ENCODE measurements at places on chromosomes 3 and 15.

DNA sequence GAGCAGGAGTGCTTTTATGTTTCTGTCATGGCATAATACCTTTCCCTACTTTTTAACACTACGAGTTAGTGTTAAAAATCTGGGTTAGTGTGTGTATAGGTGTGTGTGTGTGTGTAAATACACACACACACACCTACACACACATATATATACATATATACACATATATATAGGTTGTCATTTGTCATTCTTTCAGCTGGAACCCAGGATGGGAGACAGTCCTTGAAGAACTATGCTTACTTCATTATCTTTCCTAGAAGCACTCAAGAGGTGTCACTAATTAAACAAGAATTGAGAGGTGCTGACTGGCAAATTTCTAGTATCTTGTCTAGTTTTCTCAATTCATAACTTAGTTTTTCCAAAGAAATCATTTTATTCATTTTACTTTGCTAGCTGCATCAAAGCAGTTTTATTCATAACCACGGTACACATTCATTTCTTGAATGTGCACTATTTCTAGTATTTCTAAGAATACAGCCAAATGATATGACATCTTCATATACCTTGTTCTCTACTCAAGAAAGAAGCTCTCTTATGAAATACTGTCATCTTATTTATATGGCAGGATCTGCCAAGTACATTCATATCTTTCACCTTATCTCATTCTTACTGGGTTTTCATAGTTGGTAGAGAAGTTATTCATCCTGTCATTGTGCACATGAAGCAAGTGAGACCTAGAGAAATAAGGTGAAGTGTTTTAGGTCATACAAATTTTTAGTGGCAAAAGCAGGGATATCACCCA, 46.6 kb downstream of the ISL2 start:
- DNase-seq, result no peak

GRCh38 chr3:111787556-111788463, 71.3 kb upstream of the PHLDB2 start:
- no peak for DNase-seq

- DNase-seq, result no peak
Measured at GRCh38 chr15:89794627-89795241, 18.6 kb downstream of the MESP2 start.

DNA sequence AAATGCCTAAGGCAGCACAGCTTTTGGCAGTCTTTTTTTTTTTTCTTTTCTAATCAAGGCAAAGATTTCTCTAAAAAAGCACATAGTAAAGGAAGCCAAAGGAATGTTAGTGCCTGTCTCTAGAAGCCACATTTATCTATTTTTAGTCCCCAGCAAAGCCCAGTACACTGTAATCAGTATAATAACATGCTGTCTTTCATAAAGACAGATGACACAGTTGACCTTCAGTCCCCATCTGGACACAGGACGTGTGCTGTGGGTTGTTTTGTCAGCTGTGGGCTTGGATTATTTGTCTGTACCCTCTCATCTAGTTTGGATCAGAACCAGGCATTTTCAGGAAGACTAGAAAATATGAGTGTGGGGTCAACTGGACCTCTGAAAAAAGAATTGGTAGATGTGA, 110.4 kb upstream of the CTNNB1 start:
- DNase-seq, result no peak

DNA sequence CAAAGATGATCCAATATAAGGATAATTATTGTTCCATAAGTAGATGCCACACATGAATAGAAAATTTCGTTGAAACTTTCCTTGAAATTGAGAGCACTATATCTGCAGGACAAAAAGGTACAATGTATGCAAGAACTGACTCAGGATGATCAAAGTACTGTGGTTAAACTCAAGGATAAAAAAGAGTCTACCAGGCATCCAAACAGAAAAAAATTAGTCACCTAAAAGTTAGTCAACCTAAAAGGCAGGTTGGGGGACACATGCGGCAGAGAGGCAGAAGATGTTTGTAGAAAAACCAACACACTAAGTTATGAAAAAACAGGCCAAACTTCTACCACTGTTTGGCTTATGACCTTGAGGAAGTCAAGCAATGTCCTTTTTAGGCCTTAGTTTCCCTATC, 68.7 kb downstream of the GSK3B start:
- DNase-seq, result no peak

- DNase-seq, result no peak
Measured at GRCh38 chr3:194075088-194075615, 60.8 kb upstream of the HES1 start.

GRCh38 chr3:54374214-54374852, 252.0 kb downstream of the CACNA2D3 start:
- peak; percentile 37 for DNase-seq

DNA sequence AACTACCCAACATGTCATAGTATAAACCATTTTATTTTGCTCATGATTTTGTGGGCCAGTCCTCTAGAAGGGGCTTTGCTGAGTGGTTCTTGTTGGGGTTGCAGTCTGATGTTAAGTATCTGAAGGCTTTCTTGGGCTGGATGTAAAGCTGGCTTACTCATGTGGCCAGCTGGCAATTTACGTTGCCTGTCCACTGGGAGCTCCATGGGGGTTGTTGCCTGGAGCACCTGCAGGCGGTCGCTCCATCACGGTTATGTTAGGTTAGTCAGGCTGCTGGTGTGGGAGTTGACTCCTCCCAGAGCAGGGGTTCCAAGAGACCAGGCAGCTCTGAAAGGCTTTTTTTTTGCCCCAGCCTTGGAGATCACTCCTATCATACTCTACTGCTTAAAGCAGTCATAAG, 98.1 kb downstream of the NR1D2 start:
- no peak for DNase-seq

DNA sequence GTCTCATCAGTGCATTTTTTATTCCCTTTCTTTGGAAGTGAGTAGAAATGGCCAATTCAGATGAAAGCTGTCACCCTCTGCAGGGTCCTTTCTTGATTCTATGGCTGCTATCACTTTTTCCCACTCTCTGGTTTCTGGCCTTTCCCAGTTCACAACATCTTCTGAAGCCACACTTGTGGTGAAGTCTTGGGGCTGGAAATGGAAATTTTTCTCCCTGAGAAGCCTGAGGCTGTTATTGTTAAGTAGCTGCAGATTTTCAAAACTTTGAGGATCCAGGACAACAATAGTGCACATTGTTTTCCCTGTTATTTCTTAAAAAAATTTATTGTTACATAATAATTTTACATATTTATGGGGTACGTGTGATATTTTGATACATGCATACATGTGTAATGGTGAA, 250.3 kb upstream of the RASGRP1 start:
- no peak for DNase-seq

- DNase-seq, result no peak
Measured at GRCh38 chr15:40776537-40777141, 6.9 kb downstream of the C15orf62 start.

GRCh38 chr3:52350416-52350815, 34.3 kb downstream of the DNAH1 start:
- no peak for DNase-seq

DNA sequence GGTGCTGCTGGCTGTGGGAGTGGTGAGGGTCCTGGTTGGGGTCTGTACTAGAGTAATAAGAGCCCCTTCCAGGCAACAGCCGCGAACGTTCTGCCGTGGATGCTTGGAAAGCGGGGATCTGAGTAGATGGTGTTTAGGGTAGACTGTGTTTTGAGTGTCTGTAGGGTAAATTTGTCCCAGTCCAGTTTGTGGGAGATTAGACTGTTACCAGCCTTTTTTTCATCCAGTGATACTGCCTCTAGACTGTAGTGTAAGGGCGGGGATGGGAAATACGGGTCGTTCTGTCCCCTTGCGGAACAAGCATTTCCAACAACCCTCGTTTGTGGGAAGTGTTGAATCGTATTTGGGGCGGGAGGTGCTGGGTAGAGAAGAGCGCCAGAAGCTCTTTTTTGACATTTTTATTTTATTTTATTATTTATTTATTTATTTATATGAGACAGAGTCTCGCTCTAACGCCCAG, 424 bp downstream of the HAUS2 start:
- DNase-seq, result peak; percentile 84

- peak; percentile 92 for DNase-seq
Measured at GRCh38 chr3:127035677-127036076, 52.8 kb downstream of the PLXNA1 start.

DNA sequence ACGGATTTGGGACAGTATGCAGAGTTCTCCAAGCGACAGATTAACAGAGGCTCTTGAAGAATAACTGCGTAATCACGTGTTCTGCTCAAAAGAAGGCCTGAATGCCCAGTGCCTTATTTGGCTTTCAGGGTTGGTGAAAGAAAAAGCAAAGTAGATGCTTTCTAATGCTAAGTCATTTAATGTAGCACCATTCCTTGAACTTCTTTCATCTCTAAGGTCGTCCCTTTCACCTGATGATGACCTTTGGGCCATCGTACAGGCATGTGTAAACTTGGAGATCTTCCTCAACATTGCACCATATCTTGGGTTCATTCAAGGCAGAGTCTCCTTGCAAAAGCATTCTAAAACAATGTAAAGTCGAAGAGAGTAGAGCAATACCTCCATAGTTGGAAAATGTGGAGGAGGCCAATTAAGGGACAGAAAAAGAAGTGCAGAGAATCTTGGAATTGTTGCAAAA, 48.9 kb downstream of the TMEM44 start:
- no peak for DNase-seq

GRCh38 chr3:14793858-14794234, 24.9 kb upstream of the FGD5 start:
- DNase-seq, result no peak

- DNase-seq, result no peak
Measured at GRCh38 chr3:122111974-122112373, 56.8 kb downstream of the CD86 start.

DNA sequence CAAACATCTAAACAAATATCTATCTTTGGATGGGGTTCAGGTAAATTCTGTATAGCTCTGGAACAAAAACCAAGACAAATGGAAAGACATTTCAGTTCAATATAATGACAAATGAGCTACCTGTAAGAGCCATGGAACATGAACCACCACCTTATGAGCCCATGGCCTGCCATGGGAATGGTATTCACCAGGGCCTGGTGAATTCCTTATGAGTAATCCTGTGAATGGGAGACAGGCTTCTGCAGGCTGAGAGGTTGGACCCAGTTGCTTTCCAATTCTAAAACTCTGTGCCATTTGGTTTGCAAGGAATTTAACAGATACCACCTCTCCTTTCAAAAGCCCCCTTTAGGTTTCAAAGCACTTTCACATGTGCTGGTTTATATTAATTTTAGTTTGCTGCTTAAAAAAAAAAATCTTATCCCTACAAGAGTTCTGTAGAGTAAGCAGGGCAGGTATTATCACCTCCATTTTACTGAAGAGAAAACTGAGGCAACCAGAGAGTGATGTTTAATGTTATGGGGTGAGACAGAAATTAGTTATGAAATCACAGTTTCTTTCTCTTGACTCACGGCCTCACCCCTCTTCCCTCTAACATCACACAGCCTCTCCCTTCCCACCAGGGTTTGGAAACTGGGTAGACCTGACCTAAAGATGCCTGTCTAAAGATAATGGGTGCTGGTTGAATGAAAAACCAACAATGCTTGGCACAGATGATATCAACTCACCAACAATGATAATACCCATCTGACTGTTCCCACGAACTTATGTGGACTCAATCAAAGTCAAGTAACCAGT, 397.6 kb upstream of the WNT5A start:
- DNase-seq, result no peak

DNA sequence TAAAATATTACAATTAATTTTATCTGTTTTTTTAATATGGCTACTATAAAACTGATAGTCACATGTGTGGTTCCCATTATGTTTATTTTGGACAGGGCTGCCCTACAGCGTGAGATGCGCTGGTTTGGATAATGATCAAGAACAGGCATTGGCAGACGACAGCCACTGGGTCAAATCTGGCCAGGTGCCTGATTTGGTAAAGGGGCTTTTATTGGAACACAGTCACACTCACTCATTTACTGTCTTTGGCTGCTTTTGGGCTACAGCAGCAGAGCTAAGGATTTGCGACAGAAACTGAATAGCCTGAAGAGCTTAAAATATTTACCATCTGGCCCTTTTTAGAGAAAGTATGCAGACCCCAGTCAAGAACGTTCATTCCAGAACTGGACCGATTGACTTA, 724.2 kb upstream of the CFAP20DC start:
- DNase-seq, result no peak

DNA sequence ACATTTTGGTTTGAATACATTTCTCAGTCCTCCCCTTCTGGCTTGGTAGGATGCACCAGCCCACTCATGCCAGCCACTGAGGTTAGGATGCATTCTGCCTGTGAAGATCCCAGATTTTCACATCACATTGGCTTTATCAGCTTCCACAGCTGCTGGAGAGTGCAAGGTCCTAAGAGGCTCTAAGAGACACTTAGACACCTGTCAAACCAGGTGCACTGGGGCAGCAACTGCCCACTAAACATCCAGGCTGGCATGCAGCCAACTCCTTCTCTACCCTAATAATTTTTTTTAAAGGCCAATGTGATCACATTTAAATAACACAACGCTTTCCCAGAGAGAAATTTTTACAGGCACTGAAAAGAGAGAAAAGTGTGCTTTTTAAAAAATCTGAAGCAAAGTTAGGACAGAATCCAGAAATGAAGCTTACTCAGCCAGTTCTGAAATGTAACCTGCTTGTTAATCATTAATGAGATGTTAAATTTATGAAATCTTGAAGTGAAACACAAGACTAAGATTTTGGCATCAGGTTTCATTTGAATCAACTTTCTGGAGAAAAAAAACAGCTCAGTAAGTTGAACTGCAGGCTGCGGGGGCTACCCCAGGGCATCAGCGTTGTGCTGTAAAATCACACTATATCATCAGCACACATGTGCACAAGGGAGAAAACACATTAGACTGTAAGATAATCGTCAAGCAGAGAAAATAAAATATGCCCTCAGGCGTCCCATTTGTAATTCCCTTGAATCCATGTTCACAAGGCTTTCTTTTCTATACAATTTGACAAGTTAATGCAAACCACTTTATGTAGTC, 312.9 kb downstream of the ZBBX start:
- DNase-seq, result no peak

- no peak for DNase-seq
Measured at GRCh38 chr15:30921781-30922479, 18.2 kb downstream of the FAN1 start.

- no peak for DNase-seq
Measured at GRCh38 chr3:76352051-76352450, 566.7 kb upstream of the ZNF717 start.

DNA sequence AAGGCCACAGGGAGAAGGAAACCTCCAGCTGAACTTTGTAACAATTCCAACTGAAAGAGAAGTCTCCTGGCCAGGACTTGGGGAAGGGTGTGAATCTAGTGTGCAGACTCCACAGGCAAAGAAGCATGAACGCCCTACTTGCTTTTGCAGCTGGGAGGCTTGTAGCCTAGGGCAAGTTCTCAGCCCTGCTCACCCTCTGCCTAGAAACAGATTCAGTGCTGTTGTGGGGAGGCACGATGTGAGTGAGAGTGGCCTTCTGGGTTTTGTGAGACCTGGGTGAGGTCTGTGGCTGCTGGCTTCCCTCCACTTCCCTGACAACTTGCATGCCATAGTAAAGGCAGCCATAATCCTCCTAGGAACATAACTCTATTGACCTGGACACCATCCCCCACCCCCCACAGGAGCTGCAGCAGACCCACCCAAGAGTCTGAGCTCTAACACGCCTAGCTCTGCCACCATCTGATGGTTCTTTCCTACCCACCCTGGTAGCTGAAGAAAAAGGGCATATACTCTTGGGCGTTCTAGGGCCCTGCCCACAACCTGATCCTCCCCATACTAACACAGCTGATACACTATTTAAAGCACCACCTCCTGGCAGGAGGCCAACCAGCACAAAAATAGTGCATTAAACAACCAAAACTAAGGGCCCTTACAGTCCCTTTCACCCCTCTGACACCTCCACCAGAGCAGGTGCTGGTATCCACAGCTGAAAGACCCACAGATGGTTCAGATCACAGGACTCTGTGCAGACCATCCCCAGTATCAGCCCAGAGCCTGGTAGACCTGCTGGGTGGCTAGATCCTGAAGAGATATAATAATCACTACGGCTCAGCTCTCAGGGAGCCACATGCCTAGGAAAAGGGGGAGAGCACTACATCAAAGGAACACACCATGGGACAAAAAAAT, 426.5 kb downstream of the IGSF11 start:
- no peak for DNase-seq
